ENCODE measurements at places on chromosomes 11 and 22.

- no peak for DNase-seq
Observed at GRCh38 chr11:64817476-64817875, 7.1 kb upstream of the MEN1 start.

DNA sequence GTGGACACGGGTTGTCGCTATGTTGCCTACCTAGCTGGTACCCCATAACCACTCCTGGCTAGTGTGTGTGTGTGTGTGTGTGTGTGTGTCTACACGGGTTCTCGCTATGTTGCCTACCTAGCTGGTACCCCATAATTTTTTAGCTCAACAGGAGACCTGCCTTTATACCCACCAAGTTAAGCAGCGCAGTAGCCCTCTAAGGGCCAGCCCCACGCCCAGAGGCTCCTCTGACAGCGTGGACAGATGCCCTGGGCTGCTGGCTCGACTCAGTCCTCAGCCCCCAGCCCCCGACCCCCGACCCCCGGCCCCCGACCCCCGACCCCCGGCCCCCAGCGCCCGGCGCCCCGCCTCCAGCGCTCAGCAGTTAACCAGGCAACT is 351 bp upstream of the AKIP1 start:
- DNase-seq, result no peak

DNA sequence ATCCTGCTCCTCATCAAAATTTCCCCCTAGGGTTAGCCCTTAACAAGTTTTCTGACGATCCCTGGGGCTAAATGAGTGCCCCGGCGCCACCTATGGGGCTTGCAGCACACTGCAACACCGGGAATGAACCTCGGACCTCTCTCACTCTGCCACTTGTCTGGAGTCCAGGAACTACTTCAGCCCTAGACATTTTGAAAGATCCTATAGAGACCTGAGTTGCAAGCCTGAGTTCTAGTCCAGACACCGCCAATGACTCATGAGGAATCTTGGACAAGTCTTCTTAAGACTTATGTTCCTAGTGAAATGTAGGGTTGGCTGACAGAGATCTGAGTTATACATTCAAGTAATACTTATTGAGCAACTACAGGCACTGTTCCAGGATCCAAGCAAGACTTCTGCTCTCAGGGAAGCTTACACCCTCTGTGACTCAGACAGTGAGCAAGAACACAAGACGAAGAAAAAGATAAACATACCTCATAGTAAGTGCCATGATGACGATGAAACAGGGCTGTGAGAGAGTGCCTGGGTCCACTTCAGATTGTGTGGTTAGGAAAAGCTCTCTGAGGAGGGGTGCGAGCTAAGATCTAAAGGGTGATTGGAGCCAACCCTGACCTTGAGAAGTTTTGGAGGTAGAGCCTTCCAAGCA is 10.2 kb upstream of the STK33 start:
- no peak for DNase-seq

DNA sequence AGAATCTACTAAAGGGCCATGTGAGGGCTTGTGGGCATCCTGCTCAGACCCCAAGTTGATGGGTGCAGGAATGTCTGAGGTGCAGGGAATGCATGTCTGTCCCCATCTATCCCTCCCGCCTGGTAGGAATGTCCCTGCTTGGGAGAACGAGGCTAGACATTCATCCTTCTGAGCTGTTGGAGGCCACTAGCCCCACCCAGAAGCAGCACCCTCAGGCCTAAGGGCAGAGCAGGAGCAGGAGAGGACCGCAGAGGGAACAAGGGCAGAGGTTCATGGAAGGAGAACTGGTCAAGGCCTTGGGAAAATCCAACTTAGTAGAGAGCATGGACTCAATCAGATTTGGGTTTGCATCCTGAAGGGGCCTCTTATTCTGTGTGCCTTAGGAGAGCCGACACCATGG is 22.1 kb upstream of the LMO1 start:
- no peak for DNase-seq

DNA sequence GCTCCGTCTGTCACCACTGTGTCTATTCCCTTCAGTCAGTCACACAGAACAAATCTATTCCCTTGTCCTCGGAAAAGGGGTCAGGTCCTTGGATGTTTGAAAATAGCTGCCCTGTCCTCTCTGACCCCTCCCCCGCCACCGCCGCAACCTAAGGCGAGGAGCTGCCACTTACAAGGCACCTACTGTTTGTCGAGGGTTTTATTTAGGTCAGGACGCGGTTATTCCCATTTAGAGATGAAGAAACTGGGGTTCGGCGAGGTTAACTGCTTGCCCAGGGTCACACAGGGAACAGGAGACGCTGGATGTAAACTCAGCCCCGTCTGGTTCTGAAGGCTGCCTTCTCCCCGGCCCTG is 1468.1 kb downstream of the BRD1 start:
- no peak for DNase-seq

All from immature natural killer cell (primary cell).